ENCODE measurements at places on chromosomes 16 and 17.

- DNase-seq: peak; percentile 78
Observed at GRCh38 chr17:9729034-9729650, 62.2 kb downstream of the DHRS7C start.

- no peak for DNase-seq
Observed at GRCh38 chr17:1201132-1201702, 21.4 kb upstream of the ABR start.

DNA sequence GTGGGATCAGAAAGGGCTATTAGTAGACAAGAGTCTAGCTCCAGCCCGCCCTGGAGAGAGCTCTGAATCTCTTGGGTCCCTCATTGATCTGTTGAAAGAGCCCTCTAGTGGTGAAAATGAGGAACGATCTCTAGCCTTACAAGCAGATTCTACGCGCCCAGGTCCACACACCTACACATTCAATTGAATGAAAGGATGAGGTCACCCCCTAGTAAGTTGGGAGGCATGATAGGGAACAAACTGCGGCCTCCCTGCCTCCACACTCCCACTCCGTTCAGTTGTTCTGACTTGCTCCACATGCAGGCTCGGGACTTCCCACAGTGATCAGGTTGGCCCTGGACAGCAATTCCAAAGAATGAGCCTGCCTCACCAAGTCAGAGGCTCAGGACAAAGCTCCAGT lies 2.9 kb upstream of the CACNG3 start:
- peak; percentile 65 for DNase-seq

DNA sequence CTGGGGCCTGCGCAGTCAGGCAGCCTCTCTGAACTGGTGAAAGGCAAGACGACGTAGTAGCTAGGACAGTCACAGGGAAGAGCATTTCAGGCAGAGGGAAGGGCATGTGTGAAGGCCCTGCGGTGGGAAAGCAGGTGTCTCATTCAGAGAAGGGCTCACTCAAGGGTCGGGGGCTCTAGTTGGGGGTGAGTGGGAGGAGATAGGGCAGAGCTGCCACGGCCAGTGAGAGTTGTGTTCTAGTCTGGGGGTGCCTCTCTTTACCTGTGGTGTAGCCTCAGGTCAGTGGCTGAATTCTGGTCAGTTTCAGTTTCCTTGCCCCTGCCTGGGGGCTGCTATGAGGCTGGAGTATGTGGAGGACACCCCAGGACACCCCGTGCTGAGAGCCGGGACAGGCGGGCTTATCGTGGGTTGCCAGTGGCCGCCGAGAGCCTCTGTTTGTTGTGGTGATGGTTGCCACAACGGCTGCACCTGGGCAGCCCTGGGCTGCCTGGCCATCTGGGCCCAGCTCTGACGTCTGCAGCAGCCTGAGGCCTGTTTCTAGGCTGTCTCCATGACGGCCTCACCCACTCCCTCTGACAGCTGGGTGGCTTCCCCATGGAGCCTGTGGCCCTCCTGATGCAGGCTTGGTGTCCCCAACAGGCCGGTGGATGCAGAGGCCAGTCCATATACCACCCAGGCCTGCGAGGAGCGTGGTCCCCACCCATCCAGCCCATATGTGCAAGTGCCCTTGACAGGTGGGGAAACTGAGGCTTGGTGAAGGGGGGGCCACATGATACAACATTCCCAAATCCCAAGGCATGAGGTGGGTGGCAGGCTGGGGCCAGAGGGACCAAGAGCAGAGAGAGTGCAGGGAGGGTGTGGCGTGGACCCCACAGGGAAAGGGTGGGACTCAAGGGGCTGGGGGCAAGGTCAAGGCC lies 10.8 kb downstream of the MAP2K3 start:
- no peak for DNase-seq

DNA sequence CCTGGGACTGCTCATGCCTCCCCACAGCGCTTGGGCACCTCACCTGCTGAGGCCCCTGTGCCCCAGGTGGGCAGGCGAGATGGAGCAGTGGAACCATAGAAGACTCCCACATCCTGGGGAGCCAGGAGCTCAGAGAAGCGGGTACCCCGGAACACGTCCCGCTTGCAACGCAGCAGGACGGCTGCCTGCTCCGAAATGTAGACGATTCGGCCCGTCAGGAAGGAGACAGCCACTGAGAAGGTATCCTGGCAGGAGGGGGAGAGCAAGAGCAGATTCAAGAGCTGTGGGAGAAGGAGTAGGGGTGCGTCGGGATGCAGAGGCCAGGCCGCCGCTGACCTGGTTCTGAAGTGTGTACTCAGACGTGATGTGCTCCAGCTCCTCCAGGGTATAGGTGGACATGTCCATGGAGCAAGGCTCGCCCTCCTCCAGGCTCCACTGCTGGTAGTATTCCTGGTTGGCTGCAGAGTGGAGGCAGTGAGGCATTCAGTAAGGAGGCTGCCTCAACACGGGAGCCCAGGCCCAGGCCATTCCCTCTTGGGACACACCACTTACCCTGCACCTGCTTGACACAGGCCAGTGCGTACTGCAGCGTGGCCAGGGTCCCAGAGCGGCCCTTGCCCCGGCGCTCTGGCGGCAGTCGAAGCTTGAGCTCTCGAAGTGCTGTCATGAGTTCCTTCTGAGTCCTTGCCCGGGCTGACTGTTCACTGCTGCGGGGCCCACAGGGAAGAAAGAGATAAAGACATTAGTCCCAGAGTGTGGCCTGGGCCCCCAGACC lies 2.6 kb downstream of the PER1 start:
- DNase-seq: no peak
